GOT3 (cell line): ENCODE measurements at places on chromosomes 6 and 20.

- no peak for DNase-seq
Observed at GRCh38 chr6:7413151-7413823, 23.7 kb downstream of the RIOK1 start.

DNA sequence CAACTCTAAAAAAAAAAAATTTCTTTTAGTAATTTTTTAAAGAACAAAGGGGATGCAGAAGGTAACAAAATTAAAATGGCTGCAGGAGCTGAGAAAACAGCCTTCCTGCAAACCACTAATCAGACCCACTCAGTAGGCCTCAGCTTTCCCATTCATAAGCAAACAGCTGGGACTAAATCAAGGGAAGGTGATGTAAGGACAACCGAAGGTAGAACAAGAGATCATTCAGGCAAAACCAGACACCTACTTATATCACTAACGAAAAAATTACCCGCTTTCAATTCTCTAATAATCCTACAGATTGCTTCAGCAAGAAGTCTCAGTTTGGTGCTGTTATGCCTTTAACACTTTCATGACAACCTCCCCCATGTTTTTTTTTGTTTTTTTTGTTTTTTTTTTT lies 124.0 kb downstream of the ZMYND8 start:
- DNase-seq, result no peak

GRCh38 chr20:10132387-10132786 lies 86.2 kb upstream of the SNAP25 start:
- DNase-seq, result no peak

DNA sequence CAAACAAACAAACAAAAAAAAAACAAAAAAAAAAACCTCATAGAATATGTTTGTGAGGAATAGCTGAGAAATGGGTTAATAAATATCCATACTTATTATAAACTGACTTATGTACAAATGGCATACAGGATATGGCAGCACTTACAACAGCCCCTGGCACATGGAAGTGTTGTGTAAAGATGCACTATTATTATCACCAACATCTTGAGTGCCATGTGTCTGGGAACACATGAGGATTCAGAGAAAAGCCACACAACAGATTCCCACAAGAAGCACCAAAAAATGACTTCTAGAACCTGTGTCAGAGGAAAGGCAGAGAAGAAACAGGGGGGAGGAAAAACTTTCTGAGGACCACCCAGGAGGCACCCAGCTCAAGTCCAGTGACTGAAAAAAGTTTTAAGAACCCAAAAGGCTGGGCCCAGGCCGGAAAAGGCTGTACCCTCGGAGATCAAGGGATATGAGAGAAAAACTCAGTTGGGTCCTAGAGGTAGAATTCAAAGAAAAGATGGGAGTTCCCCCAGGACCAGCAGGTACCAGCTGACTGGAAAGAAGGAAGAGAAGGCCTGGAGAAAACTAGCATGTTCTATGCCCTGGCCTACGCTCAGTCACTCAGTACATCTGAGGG lies 9.4 kb upstream of the TAF8 start:
- DNase-seq, result no peak

- no peak for DNase-seq
Observed at GRCh38 chr6:159257846-159258245, 88.6 kb downstream of the FNDC1 start.

DNA sequence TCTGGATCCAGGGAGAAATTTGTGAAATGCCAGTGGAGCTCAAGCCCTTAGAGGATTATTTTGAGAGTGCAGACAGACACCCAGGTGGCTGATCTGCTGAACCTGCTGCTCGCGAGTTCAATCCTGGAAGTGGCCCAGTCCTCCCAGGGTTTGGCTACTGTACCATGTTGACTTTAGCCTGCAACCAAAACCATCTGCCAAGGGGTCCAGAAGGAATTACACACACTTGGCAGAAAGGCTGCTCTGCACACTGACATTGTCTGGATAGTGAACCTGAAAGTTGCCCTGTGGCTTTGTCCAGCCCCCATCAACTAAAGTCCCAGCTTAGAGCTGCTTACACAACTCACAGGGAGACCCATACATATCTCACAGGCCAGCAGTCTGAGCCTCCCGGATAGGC lies 21.6 kb upstream of the PI3 start:
- DNase-seq, result no peak

DNA sequence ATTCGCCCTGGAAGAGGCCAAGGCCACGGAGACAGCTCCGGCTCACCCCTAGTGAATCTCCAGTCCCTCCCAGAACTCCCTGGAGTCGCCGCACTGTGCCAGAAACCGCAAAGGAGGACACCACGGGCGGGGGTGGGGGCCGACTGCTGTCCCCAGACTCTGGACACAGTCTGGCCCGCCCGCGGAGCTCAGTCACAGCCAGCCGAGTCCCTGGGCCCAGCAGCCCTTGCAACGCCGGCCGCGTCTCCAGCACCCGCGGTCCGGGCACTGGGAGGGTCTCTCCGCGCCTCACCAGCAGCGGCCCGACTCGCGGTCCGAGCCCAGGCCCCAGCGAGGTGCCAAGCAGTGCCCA lies 518 bp downstream of the PEX6 start:
- DNase-seq, result no peak

DNA sequence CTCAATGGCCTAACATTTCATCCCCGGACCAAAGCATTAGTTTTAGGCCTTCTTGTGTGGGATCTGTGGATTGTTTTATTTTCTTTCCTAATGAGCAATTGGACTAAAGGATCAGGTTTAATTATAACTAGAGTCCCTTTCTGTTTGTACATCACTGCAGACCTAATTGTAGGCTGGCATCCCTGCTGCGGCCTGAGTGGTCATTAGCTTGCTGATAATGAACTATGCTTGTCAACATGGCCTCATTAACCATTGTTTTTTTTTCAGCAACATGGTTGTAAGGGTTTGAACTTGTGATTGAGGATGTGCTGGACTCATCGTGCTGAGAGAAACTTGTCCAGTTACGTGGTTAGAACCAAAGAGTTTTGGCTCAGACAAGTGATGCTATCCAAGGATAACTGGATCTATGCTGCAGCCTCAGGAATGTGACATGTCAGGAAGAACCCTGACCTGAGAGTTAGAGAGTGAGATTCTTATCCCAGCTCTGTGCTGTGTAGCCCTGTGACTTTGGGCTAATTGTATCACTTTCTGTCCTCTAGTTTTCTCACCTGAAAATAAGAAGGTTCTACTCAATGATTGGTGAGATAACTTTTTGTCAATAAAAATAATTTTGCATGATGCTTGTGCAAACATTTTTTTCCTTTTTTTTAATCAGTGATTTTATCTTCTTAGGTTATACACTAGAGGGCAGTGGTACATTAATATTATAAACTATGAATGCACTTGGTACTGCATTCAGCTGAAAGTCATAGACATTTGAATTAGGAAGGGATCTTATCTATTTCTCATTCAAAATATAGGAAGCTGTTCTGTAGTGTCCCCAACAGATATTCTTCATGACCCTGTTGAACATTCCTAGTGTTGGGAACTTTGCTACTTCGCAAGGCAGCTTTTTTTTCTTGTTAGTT lies 140.9 kb downstream of the RNF144B start:
- DNase-seq, result no peak

DNA sequence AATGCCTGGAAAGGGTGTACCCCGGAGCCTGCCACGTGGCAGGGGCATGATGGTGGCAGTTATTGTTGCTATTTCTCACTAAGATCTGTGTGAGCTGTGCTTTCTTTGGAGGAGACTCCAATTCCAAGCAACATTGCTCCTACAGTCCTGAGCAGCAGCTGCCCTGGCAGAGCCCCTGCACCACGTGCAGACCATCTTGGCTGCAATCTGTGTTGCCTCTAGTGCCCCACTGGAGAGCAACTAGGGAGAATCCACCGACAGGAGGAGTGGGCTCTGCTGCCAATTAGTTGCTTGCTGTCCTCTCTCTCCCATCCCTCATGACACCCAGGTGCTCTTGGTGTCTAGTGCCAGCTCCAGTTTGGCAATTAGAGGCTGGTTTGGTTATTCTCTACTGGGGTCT lies 116.0 kb downstream of the PXDC1 start:
- no peak for DNase-seq

DNA sequence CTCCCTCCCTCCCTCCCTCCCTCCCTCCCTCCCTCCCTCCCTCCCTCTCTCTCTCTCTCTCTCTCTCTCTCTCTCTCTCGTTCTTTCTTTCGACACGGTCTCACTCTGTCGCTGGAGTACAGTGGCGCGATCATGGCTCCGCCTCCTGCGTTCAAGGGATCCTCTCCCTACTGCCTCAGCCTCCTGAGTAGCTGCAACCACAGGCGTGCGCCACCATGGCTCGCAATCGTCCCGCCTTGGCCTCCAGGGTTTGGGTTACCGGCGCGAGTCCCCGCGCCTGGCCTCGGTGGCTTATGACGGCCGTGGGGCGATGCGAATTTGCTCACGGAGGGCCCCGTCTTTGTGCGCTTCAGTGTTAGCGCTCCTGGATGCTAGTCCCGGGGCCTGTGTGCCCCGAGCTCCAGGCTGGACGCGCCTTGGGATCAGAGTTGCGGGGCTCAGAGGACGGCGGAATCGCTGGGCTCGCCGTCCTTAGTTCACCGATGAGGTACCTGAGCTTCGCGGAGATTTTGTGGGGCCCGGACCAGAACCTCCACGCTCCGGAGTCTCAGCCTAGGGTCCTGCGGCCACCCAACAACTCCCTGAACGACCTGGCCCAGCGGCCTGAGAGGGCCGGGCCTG lies 45.2 kb downstream of the MCUR1 start:
- DNase-seq, result no peak
